ENCODE measurements at places on chromosomes 1 and 21.

- no peak for DNase-seq
These were observed 15.2 kb upstream of the GPR153 start for GRCh38 chr1:6275826-6276782.

DNA sequence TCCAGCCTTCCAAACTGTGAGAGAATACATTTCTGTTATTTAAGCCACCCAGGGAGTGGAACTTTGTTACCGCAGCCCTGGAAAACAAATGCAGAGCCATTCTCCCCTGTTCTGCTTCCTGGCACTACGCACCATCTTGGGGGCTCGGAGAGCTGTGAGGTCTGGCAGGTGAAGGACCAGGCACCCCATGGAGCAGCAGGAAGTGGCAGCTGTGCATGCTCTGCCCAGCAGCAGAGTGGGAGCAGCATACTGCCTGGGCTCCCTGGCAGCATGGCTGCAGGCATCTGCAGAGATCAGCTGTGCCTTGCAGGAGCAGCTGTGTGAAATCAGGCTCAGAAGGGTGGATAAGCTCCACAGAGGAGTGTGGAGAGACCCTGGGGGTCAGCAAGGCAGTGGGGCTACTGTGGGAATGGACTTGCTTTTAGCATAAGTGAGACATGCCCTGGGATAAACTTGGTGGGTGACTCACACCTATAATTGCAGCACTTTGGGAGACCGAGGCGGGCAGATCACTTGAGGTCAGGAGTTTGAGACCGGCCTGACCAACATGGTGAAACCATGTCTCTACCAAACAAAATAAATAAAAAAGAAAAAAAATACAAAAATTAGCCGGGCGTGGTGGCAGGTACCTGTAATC, 17.7 kb upstream of the ZSCAN20 start:
- DNase-seq = no peak

GRCh38 chr1:210446479-210446878, 117.8 kb downstream of the HHAT start:
- peak; percentile 19 for DNase-seq

GRCh38 chr1:197695961-197696360, 79.3 kb downstream of the DENND1B start:
- no peak for DNase-seq

DNA sequence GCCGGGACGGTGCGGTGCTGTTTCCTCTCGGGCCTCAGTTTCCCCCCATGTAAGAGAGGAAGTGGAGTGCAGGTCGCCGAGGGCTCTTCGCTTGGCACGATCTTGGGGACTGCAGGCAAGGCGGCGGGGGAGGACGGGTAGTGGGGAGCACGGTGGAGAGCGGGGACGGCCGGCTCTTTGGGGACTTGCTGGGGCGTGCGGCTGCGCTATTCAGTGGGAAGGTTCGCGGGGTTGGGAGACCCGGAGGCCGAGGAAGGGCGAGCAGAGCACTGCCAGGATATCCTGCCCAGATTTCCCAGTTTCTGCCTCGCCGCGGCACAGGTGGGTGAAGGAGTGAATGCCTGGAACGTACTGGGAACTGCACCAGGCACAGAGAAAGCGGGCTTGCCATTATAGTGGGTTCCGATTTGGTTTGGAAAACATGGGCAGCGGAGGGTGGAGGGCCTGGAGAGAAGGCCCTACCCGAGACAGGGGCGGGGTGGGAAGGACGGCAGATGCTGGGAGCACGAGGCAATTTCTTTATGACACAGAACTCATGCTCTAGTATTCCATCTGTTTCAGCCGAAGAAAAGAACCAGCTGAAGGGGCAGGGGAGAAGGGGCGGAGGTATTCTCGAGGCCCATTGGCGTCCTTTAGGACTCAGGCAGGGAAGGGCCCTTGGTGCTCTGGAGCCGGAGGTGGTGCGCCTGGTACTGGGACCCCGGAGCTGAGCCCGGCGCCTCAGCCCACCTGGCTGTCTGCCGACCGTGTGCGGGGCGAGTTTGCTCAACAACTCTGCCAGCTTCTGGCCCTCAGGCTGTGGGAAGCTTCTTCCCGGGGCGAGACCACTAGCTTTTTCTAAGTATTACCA, 960 bp downstream of the PCSK9 start:
- DNase-seq = no peak

GRCh38 chr1:175136246-175136645, 56.3 kb downstream of the KIAA0040 start:
- DNase-seq = no peak

- peak; percentile 71 for DNase-seq
These were observed at the start of gene PTPRC for GRCh38 chr1:198638894-198639635. PTPRC (plus strand) TSS chr1:198639040; CDS start chr1:198639269, 229 bp downstream.

- DNase-seq = no peak
These were observed 24.5 kb upstream of the TRIM45 start for GRCh38 chr1:117146072-117146471.

GRCh38 chr1:35180776-35181374, 12.1 kb downstream of the SFPQ start:
- no peak for DNase-seq

DNA sequence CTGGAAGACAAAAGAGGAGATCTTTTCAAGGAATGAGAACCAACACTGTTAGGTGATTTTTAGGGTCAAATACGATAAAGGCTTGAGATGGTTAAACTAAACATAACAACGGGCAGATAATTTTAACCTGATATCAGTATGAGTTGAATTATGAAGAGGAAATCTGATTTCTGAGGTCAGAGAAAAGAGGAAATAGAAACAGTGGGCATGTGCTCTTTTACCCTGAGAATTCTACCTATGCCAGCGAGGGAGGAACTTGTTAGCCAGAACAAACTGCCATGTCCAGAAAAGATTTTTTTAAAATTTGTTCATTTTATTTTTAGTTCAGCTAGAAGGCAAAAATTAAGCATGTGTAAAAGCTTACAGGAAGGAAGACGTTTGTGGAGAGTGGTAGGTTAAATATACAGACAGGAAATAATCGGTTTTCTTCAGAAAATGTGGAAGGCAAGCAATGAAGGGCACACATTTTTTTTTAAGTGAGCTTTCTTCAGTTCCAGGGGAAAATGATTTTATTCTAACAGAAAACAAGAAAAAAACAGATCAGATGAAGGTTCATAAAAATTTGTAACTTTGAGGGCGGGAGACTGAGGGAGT, 1745.3 kb downstream of the MRPL39 start:
- DNase-seq = no peak

DNA sequence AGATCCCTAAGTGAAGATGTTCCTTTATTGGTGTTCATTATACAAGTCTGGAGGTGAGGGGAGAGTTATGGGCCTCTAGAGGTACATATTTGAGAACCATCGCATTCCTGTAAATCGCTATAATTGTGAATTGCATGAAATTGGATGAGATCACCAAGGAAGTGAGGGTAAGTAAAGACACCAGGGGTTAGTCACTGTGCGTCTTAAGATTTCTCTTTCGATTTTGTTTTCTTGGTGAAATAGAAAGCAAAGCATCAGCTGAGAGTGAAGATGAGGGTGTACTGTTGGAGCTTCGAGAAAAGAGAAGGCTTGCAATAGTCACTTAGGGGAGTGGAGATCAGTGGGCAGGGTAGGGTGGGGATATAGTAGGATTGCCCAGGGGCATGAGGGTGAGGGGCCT, 82.1 kb downstream of the RAVER2 start:
- DNase-seq = no peak

GRCh38 chr1:47978486-47978885, 18.7 kb downstream of the TRABD2B start:
- no peak for DNase-seq

DNA sequence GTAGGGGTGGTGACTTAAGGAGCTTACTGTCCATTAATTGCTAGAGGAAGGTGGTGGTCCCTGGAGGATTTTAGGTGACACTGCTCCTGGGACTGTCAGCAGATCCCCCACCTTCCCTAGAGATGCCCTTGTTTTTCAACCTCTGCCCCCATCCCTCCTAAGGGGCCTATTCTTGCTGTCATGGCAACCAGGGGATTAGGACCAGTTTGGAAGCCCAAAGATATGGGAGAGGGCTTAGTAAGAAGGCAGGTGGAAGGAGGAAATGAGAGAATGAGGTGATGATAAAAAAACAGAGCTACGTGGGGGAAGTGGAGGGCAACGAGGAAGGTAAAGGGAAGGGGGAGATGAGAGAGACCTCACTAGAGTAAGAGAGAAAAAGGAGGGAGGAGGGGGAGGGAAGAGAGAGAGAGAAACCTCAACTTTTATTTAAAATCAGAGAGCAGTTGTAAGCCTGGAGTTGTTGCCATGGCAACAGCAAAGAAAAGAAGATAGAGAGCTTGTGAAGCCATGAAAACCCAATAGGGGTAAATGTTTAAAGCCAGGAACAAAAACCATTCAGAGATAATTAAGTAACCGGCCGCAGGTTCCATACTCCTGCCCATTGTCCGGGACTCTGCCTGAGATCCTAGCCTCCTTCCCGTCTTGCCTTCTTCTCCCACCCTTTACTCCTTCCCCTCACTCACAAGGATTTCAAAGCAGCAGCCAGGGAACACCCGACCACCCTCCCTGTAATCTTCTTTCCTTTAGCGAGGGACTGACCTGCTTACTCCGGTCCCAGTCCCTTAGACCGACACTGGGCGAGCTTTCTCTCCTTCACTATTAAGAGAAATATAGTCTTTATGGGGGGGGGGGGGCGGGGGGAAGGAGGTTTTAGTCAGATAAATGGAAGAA, 20.6 kb downstream of the KIRREL1 start:
- no peak for DNase-seq

- DNase-seq = no peak
These were observed 5.4 kb downstream of the BLACAT1 start for GRCh38 chr1:205450448-205450847.

- DNase-seq = peak; percentile 39
These were observed 26.8 kb upstream of the CRNN start for GRCh38 chr1:152440635-152441471.

GRCh38 chr1:10917513-10918454, 94.7 kb upstream of the TARDBP start:
- DNase-seq = no peak

GRCh38 chr21:37932936-37933335, 16.7 kb upstream of the KCNJ6 start:
- no peak for DNase-seq

DNA sequence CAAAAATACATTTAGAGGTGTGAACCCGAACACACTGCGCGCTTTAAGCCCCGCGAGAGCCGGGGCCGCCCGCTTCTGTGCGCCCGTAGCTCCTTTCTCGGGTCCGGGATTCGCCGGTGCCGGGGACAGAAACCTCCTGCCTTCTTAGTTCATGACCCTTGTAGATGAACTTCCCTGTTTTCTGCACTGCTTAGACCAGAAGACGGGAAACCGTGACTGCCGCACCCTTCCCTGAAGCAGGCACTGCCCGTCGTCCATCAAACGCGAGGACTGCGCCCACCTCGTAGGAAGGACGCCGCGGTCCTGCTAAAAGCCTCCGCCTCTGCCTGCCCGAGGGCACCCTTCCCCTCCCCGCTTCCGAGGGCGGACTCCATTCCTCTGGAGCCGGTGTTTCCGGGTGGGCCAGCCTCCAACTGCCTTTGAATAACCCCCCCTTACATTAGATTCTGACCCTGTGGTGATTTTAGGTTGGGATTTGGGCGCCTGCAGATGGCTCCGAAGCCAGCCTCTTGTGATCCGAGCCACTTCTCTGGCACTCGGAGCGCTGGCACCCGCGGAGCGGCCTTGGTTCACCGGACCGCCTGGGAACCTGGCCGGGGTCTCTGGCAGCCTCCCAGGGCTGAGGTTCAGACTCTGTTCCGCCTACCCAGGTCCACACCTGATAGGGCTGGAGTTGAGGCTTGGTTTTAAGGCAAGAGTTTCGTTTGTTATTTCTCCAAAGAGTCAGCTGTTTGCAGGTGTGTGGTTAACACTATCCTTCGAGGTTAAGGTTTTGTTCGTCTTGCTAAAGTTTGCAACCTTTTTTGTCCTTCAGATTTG, 1.2 kb upstream of the PTTG1IP start:
- peak; percentile 77 for DNase-seq

GRCh38 chr1:173097001-173097400, 46.3 kb upstream of the TNFSF18 start:
- DNase-seq = no peak

DNA sequence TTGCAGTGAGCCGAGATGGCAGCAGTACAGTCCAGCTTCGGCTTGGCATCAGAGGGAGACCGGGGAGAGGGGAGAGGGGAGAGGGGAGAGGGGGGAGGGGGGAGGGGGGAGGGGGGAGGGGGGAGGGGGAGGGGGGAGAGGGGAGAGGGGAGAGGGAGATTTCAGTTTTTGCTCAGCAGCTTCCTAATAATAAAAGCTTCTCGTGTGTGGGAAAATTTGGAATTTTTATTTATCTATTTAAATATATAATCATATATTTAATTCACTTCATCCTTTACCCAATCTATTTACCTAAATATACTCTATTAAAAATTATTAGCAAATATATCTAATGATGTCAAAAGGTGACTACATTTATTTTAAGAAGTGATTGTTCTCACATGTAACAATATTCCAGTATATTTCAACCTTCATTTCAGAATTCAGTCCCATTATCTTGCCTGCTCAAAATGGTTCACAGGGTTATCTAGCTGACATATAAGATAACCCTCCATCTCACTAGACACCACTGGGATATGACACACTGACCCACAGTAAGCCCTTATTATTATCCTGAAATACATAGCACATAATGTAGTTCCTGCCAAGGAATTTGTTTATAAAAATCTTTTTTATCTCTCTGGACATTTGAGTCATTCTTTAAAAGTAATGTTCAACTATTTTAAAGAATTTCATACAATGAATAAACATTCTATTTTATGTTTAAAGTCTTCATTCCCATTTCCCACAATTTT, 105.9 kb downstream of the GPATCH2 start:
- DNase-seq = no peak

DNA sequence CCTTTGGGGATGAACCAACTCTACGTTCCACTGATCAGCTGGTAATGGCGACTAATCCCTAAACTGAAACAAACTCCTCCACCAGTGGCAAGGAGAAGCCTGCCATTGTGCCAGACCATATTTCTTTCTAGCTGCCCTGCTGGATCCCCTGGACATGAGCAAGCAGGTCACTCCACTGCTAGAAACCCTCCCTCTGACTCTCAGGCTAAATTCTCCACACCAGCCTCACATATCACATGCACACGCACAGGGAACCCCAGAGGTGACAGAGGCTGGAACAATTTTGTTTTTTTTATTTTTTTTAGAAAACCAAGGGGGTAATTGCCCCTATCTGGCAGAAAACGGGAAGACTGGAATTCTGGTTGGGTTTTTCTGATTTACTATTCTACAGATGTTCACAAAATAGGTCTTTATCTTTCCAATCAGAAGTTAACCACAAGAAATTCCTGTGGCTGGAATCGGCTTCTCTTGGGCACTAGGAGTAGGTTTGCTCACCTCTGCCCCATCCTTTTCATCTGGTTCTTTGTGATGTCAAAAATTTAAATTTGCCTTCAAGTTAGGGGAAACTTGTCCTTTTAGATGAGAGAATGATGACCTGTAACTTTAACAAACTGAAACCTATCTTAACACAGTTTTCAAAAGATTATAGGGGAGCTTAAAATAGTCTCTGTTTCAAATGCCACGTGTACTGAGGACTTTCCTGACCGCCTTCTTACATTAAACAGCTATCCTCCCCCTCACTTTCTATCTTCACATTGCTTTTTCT, 258.1 kb downstream of the SDCCAG8 start:
- DNase-seq = no peak

- no peak for DNase-seq
These were observed 335.3 kb upstream of the RUNX1 start for GRCh38 chr21:35384375-35384774.

All from GM06990 (cell line).